ENCODE measurements at places on chromosomes 16 and 17. TPM values are rescaled to one million over a fixed set of nuclear protein-coding genes. Genes with fewer than 3 reads are reported as not detected.

The HIGD1B gene
- total RNA-seq: not detected

The MT1E gene
- 893 TPM for total RNA-seq

The INPP5K gene
- 42.2 TPM for total RNA-seq

GRCh38 chr16:87701505-87701921 lies 64.3 kb downstream of the KLHDC4 start:
- DNase-seq: no peak

- DNase-seq: no peak
Observed at GRCh38 chr17:42669977-42670788, 6.6 kb downstream of the PLEKHH3 start.

DNA sequence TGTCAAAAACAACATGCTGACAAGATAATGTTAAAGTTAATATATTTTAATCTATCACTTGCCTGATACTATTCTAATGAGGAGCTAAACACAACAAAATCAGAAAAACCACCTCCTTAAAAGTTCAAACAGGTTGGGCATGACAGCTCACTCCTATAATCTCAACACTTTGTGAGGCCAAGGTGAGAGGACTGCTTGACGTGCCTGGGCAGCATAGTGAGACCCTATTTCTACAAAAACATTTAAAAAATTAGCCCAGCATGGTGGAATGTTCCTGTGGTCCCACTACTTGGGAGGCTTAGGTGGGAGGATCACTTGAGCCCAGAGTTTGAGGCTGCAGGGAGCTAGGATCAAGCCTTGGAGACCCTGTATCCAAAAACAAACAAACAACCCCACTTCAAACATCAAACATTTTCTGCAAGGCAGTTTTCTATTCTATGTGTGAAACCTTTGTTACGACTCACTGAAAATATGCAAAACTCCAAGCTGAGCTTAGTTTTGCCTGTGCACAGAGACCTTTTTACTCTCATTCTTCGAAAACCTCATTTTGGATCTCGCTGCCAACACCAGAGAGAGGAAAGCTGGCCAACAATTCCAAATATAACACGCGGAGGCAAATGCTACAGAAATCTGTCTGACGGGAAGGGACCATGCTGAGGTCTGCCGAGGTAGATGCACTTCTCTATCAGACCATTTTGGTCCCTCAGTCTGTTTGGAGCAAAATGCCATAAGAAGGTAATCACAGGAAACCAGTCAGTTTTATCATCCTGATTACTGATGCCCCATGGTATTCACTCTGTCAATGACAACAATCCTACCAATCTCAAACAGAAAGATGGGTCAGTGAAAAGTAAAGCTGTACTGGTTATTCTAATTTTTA lies 6.2 kb downstream of the PHF12 start:
- DNase-seq: no peak

- DNase-seq: peak; percentile 10
Observed at GRCh38 chr16:27431773-27432532, 30.0 kb downstream of the IL21R start.

DNA sequence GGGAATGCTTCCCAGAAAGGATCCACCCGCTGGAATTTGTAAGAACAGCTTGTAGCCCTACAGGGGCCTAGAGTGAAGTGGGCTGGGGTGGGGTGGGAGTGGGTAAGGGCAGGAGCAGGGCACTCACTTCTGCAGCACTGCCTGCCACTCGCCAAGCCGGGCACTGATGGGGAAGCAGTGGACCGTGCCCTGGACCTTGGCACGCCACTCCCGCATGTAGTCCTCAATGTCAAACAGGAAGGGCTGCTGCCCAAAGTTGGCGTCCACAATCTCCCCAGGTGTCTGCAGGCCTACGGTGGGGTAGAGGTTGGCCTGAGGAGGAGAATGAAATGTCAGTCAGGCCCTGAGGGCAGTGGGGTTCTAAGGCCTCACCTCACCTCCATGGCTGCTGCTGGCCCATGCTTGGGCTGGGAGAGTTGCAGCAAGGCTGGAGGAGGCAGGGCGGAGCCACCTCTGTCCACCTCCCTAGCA lies 15.7 kb upstream of the GFOD2 start:
- no peak for DNase-seq

DNA sequence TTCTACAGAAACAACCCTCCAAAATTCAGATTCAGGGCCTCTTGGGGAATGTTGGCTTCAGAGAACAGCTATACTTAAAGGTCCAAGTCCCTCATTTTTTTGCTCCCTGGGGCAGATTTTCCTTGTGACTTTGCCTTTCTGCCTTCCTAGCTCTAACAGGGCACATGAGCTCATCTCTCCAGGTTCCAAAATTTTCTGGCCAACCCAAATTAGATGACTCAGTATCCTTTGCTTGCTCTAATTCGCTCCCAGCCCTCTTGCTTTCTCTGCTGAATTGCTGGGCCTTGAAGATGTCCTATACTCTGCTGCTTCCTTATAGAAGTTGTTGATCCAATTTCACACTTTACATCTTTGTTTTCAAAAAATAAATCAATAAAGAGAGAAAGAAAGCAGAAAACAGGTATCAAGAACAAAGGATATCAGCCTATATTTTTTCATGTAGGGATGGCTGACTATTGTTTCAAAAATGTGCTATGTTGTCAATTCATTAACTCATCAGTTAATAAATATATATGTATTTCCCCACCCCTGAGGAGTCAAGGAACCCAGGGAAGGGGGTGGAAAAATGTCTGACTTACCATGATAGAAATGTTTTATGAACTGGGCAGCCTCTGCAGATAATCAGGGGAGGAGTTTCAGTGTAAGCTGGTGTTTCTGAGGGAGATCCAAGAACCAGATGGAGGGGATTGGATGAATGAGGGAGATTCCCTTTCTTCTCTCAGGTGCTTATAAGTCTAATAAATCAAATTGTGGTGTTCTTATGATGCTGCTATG lies 1.0 kb upstream of the KRTAP4-2 start:
- peak; percentile 15 for DNase-seq

GRCh38 chr16:77944631-77945030 lies 77.7 kb upstream of the CLEC3A start:
- no peak for DNase-seq

DNA sequence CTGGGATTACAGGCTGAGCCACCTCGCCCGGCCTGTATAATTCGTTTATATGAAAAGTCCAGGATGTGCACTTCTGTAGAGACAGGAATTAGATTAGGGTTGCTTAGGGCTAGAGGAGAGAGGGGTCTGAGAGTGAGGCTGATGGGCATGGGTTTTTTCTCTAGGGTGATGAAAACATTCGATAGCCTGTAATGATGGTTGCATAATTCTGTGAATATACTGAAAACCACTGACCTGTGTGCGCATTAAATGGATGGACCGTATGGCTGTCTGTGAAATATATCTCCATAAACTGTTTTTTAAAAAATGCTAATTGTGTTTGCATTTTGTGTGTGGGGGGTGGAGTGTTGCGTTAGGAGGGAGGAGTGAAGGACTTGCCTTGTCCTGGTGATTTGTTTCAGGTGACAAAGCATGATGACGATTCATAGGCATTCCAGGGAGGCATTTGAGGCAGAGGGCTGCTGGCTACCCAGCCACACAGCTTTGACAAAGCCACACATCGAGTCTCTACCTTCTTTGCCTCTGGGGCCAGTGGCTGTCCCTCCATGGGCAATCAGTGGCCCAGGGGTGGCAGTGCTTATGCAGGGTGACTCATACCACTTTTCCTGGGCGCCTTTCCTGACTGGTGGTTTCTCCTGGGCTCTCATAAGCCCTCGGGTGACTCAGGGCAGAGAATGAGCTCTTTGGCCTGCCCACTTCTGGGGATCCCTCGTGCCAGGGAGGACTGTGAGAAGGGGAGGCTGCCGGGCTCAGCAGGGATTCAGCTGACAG lies 148.5 kb upstream of the WSCD1 start:
- DNase-seq: peak; percentile 69
